ENCODE measurements at places on chromosomes 3 and 15.

DNA sequence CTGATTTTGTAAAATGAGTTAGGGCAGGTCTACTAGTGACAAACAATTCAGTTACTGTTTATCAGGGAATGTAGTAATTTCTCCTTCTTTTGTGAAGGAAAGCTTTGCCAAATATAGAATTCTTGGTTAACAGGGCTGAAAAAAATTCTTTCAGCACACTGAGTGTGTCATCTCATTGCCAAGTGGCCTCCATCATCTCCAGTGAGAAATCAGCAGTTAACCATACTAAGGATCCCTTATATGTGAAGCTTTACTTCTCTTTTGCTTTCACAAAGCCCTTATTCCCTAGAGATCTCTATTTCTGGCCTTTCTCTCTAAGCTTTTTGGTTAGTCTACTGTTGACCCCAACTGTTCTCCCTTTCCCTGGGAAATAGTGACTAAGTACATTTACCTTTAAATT lies 269.1 kb downstream of the SCAPER start:
- DNase-seq = no peak

DNA sequence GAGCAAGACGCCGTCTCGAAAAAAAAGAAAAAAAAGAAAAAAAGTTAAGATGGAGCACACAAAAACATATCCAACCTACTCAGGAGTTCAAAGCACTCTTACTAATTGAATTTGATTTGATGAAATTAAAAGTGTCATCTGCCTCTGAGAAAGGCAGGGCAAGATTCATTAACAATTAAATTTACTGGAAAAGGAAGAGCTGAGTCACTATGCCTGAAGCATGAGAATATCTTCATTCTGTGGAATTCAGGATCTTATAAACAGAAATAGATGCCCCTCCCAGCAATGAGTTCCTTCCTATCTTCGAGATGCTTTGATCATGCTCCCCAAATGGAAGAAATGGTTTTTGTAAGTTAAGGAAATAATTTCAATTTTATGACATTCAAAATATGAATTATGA lies 61.0 kb upstream of the ST3GAL6 start:
- DNase-seq = no peak

- DNase-seq = no peak
These were observed 204.2 kb downstream of the DIPK2A start for GRCh38 chr3:144175644-144176425.

DNA sequence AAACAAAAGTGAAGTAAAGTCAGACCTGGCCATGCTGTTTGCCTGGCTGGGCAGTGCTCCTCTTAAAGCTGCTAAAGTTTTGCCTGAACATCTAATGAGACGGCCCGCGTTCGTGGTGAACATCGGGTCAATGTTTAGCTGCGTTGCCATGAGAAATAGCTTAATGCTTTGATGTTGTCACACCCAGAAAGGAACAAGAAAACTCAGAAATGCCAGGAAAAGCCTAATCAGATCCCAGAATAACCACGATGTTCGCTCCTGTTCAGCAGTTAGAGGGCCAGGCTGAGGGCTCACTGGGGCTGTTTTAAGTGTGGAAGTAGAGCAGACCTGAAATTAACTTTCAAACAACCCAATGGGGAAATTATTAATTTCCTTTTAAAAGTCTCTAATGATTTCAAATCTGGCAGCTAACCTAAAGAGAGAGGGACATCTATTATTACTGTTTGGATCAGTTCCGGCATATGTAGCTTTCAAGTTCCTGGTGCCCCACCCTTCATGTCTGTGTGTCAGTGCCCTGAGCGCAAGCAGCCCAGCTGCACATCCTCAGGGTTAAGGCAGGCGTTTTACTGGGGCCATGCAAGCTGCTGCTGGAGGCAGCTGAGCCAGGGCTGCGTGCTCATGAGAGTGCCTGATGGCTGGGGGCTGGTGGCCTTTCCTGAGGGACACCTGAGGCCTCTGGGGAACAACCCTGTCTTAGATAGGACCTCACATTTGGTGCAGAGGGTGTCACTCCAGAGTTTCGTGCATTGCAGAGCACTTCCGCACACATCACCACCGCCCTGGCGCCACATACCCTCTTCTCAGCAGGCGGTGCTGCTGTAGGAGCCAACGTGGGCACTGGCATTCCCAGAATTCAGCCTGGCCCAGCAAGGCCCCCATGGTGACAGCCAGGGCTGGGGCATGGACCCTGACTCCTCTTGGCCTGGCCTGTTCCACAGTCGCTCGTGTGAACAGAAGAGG lies 76.6 kb downstream of the LRRK1 start:
- DNase-seq = no peak

DNA sequence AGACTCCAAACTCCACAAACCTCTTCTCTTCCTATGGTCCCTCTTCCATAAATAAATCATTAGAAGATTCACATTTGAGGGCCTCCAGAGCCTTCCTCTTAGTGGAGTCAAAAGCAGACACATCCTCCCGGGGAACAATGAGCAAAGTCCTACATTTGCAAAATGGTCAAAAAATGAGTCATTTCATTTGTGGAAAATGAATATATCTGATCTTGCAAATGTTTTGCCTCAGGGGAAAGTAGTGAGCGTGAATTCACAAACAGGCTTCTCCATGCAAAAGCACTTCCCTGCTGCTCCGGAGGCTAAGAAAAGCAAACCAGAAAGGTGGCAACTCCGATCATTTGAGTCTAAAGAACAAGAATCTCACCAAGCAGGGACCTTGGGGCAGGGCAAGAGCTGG lies 86.7 kb upstream of the IQSEC1 start:
- DNase-seq = no peak

DNA sequence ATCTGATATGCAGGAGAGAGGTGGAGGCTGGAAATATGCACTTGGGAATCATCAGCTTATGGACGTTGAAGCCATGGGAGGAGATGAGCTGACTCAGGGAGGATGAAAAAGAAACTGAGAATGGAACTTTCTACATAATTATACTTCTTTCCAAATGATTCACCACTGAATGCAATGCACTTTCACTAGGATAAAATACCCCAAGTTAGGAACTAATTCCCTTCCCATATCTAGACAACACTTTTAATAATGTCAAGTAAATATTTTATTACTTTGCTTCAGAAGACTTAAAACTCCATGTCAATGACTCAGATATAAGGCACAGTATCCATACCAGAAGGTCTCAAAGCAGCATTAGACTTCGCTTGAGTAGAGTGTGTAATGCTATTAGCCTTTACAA lies 24.2 kb downstream of the NPTN start:
- no peak for DNase-seq

Measured in stimulated activated CD4-positive, alpha-beta T cell treated with anti-CD3 and anti-CD28 coated beads, Interleukin-12 subunit alpha, Interleukin-12 subunit beta, amount 100 ng/mL, for 24 hours (primary cell).